C1 segment of cervical spinal cord (tissue), 14 donors: ENCODE measurements at places on chromosomes 5 and 9.

DNA sequence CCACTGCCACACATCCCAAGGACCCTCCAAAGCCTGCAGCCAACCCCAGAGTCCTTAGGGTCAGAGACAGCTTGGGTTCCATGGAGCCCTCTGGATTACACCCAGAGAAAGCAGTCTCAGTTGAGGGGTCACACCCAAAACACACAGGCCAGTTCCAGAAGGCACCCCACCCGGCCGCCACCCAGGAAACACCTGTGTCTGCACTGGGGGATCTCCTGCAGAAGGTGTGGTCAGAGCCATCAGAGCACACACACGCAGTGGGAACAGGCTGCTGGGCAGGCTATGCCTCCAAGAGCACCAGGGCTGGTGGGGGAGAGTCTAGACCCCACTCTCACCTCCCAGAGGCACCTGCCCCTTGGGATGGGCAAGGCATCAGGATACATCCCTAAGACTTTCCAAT is 27.3 kb downstream of the NIPAL4 start:
- no peak for DNase-seq

- DNase-seq = no peak
Measured at GRCh38 chr5:111447822-111448221, 64.5 kb downstream of the STARD4 start.

GRCh38 chr5:133878236-133878555 is 90.2 kb downstream of the C5orf15 start:
- no peak for DNase-seq

DNA sequence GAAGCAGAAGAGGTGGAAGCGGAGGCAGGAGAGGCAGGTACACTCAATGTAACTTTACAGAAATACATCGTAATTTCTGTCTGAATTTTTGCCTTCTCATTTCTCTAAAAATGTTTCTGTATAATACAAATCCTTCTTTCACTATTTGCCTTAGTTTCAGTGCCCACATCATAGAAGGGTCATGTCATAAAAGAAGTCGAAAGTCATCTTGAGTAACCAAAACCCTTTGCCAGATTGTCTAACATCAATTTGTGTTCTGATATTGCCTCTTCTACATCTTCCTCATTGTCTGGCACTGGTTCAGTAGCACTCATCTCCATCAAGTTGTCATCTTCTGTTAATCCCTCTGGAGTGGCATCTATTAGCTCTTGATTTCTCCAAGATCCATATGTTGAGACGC is 6.2 kb upstream of the CYFIP2 start:
- DNase-seq = no peak

DNA sequence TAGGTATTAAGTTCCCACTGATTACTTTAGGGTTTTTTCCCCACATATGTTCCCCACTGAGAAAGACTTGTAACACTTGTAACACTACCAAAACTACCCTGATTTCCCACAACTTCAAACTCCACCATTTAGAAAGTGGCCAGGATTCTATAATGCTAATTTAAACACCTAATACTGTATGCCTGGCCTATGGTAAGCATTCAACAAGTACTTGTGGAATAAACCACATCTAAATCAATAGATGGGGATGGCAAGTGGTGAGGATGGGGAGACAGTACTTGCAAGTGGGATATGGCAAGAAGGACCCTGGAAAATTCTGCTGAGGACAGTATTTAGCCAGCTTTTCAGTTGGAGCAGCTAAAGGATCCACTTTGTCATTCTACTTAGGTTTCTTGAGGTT is 210.7 kb downstream of the EBF1 start:
- no peak for DNase-seq

DNA sequence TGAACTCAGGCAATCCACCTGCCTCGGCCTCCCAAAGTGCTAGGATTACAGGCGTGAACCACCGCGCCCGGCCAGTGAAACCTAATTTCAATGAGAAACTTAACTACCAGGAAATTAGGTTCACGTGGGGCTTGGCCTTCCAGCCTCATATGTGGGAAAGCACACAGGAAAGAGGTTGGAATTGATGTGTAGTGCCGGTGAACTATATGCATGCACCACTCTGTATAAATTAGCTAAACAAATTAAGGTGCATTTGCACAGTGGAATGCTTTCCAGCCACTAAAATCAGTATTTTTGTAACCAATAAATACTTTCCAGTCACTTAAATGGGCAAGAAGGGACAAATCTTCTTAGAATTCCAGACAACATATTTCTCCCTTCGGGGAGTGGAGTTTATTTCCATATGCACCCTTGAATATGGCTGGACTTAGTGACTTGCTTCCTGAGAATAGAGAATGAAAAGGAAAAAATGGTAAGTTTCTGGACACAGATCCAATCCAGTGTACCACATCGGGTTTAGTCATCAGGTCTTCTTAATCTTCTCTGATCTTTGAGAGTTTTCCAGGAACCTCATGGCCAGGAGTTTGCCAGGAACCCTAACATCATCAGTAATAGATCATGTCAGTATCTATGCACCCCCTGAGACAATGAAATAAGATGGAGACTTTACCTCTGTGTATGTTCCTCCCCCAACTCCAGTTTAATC is 24.9 kb downstream of the ATOX1 start:
- no peak for DNase-seq
